GM20000 (cell line): ENCODE measurements at places on chromosomes 11 and 22.

- DNase-seq, result no peak
Observed at GRCh38 chr22:47031628-47031915, 269.1 kb downstream of the TBC1D22A start.

- peak; percentile 76 for DNase-seq
Observed at GRCh38 chr22:38505541-38506117, 482 bp downstream of the DDX17 start.

DNA sequence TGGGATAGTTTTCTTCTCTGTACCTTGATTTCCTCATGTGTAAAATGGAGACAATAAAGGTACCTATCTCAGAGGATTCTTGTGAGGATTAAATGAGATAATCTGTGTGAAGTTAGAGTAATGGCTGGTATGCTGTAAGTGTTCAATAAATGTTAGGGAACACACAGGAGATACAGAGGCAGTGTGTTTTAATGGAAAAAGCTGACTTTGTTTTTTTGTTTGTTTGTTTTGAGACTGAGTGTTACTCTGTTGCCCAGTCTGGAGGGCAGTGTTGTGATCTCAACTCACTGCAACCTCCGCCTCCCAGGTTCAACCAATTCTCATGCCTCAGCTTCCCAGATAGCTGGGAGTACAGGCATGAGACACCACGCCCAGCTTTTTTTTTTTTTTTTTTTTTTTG is 2.5 kb upstream of the ARCN1 start:
- DNase-seq, result no peak

GRCh38 chr22:50376085-50376651 is 33.0 kb downstream of the PPP6R2 start:
- DNase-seq, result no peak

DNA sequence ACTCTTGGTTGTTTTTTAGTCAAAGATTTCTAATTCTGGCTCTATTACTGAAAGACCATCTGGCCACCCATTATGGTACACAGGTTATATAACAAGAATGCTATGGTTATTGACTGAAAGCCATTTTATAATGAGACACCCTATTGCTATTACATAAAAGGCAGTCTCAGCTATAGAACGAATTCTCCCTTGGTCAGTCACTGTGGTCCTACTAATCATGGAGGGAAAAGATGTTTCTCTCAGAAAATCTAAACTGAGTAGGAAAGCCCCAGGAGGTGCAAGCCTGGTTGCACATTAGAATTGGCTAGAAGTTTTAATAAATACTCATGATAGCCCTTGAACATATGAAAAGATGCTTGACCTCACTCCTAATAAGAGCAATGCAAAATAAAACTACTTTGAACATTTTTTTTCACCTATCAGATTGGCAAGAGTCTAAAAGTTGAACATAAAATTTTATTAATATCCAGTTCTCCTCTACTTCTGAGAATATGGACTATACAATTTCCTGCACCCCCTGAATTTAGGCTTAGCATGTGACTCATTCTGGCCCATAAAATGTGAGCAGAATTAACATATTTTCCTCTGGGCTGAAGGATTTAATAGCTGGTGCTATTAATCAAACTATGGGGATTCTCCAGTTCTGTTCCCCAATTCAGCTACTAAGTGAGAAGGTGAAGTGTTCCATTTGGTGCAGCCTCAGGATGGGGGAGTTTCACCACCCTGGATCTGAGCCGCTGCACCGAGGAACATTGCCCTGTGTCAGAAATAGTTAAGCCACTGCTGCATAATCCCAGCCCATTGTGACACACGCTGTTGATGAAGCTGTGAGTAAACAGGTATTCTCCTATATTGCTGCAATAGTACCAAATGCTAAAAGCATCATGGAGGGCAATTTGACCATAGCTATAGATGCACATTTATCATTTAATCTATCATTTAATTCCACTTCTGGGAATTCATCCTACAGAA is 11.5 kb upstream of the CRKL start:
- DNase-seq, result no peak

- DNase-seq, result no peak
Observed at GRCh38 chr11:31779374-31779791, 31.7 kb downstream of the PAX6 start.

DNA sequence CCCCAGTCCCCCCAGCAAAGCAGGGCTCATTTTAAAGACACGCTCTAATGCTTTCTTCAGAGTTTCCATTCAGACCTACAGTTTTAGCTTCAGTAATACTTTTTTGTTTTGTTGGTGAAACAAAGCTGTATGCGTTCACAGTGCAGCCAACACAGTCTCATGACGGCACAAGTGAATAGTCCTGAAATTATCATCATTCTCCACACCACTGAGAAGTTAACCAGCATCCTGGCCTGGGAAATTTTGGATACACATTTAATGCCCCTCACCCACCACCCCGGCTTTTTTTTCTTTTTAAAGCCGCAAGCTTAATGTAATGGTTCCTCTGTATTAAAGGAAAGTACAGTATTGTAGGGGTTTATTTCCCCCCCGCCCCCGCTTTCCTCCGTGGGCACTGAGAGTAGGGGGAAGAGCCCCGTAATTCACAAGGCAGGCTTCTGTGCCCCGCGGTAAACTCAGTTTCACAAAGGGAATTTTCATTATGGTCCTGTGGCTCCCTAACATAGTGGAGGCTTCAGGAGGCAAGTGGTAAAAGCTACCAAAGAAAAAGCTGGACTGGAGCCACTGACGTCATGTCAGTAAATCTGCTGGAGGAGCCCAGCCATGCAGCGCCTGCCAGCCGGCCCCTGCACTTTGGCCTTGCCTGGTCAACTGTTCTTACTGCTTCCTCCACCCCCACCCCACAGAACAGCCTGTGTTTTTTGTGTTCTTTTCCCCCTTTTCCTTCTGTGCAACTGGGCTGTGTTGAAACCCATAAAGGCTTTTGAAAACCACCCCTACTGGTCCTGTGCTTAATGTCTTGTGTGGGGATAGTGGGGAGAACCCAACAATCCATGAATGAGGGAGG is 18.2 kb downstream of the TEAD1 start:
- DNase-seq, result no peak

GRCh38 chr11:1763796-1764661 is at the start of gene CTSD:
CTSD (minus strand) TSS chr11:1763927; CDS start chr11:1763859, 68 bp downstream.
- DNase-seq, result peak; percentile 100

- peak; percentile 68 for DNase-seq
Observed at GRCh38 chr11:115924744-115925567, 420.7 kb upstream of the CADM1 start.
